AG04450 (cell line): ENCODE measurements at places on chromosomes 12 and 14.

DNA sequence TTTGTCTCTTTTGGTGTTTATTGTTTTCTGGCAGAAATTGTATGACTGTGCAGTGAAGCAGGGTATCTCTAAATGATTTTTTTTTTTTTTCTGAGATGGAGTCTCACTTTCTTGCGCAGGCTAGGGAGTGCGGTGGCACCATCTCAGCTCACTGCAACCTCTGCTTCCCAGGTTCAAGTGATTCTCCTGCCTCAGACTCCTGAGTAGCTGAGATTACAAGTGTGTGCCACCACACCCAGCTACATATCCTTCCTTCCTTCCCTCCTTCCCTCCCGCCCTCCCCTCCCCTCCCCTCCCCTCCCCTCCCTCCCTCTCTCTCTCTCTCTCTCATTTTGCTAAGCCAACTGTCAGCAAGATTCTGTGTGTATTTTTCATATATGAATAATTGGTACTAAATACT is 94.4 kb downstream of the PPHLN1 start:
- no peak for DNase-seq

GRCh38 chr14:26761532-26761931 is 163.7 kb upstream of the NOVA1 start:
- DNase-seq = no peak

DNA sequence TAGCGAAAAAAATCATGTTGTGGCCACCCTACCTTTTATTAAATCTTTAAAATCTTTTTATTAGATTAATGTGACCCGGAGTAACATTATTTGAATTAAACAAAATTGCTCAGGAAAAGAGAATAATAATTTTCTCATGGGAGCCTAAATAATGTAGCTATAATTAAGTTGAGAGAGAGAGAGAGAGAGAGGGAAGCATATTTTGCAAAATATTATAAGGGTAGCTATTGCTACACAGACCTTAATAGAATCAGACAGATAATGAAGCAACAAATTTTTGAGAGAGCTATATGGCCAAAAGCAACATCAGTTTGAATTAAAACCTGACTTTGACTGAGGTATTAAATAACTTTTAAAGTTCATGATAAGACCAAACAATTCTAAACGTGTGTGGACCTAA is 703.5 kb downstream of the TMTC2 start:
- DNase-seq = no peak

- DNase-seq = no peak
Measured at GRCh38 chr12:78959556-78959955, 95.0 kb downstream of the SYT1 start.
